HepG2 (cell line): ENCODE measurements at places on chromosomes 7 and 10.
A peak's percentile ranks its signal among the peaks of the same experiment; 100 is the strongest.

DNA sequence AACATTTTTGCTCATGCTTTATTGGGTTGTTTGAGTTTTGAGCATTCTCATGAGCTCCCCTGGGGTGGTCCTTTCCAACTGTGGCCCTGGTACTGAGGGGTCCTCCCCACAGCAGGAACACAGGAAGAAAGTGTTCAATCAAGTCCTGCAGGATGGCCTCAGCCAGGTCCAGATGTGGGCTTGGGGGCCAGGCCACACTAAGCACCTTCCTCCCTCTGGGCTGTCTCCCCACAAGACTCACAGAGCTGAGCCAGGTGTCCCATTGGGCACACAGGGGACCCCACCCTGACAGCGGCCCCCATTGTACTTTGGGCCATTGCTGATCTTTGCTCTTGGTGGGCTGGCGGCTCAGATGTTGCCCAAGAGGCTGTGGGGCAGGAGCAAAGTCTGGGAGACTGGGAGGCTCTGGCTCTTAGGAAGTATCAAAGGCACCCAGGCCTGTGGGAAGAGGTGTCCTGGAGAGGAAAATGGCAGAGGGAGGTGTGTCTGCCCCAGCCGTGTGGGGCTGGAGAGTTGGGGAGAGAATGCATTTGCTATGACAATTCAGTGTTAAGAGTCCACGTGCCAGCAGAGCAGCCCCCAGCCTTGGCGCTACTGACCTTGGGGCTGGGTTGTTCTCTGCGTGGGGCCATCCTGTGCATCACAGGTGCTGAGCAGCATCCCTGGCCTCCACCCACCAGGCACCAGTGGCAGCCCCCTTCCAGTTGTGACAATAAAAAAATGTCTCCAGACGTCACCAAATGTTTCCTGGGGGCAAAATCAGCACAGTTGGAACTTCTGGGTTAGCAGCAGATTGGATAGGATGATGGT is 17.8 kb downstream of the SCART1 start:
- no peak overlapping the region for H3K27ac ChIP-seq
- peak; percentile 5 for DNase-seq
- H3K27me3 ChIP-seq, result no peaks in the 10 kb centered on the region
- H3K36me3 ChIP-seq, result no peaks in the 10 kb centered on the region
- peaks cover 12% of the 10 kb centered on the region for H3K4me1 ChIP-seq

DNA sequence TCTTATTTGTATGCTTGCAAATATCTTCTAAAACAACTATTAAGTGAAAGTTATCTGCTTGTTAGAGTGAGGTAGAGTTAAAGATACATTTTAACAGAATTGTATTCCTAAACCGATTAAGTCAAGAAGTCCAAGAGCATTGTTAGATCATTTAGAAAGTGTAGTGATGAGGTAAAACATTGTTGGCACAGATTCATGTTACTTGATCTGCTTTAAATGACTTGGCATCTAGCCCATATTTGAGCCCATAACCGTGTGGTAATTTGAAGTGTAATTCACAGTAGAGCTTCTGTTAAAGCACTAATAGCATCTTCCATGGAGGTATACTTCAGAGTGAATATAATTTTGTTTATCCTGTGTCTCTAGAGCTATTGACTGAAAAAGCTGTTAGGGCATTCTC is 62.1 kb downstream of the PTEN start:
- no peaks in the 10 kb centered on the region for H3K4me1 ChIP-seq
- H3K27ac ChIP-seq, result no peak overlapping the region
- no peaks in the 10 kb centered on the region for H3K36me3 ChIP-seq
- no peak for DNase-seq

DNA sequence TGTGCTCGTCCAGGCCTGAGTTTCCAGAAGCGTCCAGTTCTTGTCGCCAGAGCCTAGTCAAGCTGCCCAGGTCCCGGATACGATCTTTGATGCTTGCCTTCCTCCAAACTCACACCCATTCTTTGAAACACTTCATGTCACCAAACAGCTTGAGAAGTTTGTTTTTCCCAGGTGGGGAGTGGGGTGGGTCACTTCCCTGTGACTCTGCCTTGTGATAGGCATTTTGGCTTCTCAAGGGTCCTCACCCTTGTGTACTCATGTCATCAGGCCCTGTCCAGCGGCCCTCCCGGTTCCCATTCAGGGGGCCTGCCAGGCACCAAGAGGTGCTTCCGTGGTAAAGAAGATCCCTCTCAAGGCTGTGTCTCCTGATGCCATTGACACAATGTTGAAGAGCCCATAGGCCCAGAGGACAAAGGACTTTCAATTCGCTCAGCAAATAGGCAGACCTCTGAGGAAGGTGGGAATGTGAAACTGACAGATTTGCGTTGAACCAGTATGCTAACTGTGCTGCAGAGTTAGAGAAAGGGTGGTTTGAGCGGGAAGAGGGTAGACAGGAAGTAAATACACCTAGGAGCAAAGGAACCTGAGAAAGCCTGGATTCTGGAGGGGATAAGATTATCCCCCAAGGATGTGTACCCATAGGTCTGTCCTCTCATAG is 24.7 kb upstream of the SFTPA1 start:
- DNase-seq, result no peak
- H3K27ac ChIP-seq, result no peak overlapping the region
- no peaks in the 10 kb centered on the region for H3K36me3 ChIP-seq
- no peak overlapping the region for H3K4me3 ChIP-seq

- H3K4me3 ChIP-seq, result no peak overlapping the region
- no peak overlapping the region for H3K27ac ChIP-seq
- H3K27me3 ChIP-seq, result peaks cover 11% of the 10 kb centered on the region
- no peak for DNase-seq
Measured at GRCh38 chr7:122311050-122311700, 6.6 kb upstream of the FEZF1 start.
